Liver (tissue), 10 donors: ENCODE measurements at places on chromosomes 4 and X.

- no peak for DNase-seq
Observed at GRCh38 chr4:140163029-140163810, 9.2 kb upstream of the MAML3 start.

DNA sequence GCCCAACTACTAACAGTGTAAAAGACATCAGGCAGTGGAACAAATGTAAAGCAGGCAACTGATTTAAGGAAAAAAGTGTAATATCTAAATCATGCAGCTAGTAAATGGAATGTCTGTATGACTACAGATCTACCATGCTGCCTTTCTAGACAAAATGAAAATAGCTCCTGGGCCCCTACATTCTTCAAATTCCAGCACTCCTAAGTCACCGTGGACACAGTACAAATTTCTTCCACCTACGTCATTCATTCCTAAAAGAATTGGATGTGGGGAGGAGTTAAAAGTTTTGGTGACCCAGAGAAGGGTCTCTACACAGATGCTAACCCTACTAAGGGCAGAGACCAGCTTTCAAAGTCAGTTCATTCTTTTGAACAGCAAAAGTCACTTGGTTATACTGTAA lies 137.2 kb upstream of the ARHGEF9 start:
- no peak for DNase-seq

DNA sequence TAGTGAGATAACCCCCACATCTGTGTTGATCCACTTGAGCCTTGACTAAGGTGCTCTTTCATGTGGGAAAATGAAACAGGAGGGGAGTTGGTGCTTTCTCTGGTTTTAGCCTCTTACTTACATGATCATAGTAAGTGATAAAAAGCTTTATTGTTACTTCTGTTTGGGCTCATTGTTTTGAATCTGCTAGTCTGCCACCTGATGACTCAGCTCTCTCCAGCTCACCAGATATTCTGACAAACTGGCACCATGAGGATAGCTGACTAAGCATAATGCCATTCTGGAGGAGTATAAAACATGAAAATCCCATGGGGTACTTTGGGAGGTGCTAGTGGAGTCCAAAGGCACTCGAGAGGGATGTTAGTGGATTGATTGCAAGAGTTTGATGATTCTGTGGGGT lies 824.0 kb downstream of the RAPGEF2 start:
- DNase-seq: no peak

DNA sequence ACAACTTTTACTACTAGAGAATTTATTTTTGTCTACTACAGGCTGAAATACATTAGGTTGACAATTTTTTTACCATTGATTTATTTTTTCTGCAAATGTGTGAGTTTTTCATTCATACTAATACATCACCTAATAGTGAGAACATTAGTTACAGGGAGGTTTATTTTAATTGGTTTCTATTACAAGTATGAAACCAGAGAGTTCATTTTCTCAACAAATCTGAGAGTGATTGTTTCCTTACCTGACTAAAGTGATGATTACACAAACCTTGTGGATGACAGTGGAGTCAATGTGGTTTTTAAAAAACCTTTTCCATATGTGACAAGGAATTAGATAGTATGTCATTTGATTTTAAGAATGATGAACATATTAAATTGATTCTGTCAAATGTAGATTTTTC lies 227.4 kb downstream of the PALLD start:
- DNase-seq: no peak

- DNase-seq: no peak
Observed at GRCh38 chr4:11341337-11342043, 87.2 kb downstream of the HS3ST1 start.

DNA sequence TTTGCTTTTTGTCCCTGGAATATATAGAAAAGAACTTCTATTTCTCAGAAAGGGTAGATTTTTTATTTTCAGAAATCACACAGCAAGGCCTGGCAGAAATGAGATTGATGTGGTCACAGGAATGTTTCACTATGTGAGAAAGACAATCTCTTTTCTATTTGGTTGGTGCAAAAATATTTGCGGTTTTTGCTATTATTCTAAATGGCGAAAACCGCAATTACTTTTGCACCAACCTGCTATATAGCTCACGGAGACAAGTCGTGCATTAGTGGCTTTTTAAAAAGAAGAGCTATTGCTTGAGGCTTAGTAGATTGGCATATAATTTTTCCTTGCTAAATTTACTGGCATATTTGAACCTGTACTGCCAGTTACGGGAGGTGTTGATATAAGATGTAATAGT lies 100.4 kb downstream of the ITM2A start:
- no peak for DNase-seq

DNA sequence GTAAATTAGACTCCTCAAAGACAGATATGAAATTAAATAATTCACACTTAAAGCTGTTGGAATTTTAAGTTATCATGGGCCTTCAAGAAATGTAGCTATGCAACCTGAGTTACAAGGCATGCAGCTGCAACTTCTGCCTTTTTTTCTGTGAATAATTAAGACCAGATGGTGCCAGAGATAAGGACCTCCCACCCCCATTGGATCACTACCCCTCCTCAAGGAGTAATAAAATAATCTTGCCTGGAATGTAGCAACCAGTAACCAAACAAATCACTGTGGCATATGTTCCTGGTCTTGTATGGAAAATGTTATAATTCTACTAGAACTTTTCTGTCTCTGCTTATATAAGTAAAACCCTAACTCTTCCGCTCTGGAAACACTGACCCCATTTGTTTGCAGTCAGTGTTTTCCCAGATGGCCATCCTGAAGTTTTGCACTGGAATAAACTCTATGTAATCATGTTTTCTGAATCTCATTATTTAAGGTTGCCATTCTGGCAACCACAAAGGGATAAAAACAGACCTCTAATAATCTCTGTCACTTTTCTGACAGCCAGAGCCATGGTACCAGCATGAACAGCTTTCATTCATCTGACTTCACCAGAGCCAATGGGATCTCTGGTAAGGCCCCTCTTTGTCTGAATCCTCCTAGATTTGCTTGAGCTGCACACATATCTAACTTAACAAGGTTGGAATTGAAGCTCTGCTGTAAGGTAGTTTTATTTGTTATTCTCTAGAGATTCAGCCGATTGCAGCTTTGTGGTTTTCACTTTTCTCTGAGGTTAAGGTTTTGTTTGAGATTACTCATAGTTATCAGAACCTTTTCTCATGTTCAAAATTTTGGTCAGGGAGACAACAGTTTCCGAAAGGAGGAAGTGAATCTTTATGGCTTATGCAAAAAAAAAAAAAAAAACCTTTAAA lies 274.6 kb downstream of the NAF1 start:
- no peak for DNase-seq

- no peak for DNase-seq
Observed at GRCh38 chr4:2767046-2767704, 11.0 kb upstream of the TNIP2 start.

DNA sequence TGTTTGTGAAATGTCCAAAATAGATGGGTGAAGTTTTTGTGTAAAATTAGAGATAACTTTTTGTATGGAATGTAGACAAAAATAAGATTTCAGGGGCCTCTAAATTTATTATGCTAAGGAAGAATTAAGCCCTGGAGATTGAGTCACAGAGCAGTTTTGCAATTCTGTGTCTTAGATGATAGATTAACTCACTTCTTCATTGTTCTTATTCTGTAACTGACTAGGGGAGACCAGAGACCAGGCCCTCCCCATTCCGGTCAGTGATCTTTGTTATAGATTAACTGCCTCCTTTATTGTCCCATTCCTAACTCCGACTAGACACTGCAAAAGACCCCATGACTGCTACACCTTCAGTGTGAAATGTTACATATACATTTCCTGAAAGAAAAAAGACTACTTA lies 238.4 kb upstream of the TAPT1 start:
- DNase-seq: no peak

- DNase-seq: no peak
Observed at GRCh38 chrX:95878874-95879273, 805.8 kb upstream of the DIAPH2 start.

- no peak for DNase-seq
Observed at GRCh38 chr4:68359508-68359907, 9.6 kb upstream of the YTHDC1 start.

DNA sequence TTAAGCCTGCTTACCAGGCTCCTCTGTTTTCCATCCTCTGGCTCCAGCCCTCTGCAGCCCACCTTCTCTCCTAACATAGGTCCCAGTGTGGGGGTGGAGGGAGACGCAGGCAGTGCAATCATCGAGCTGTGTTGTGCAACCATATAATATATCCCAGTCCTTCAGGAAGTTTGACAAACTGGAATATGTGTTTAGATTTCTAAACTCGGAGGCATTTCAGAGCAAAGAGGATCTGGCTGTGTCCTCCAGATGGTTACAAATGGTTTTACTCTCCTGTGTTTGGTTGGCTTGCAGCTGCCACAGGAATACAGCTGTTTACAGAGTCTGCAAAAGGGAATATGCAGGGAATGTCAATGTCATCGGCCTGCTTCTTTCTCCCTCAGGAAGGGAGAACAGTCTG lies 195.3 kb upstream of the LNX1 start:
- no peak for DNase-seq

DNA sequence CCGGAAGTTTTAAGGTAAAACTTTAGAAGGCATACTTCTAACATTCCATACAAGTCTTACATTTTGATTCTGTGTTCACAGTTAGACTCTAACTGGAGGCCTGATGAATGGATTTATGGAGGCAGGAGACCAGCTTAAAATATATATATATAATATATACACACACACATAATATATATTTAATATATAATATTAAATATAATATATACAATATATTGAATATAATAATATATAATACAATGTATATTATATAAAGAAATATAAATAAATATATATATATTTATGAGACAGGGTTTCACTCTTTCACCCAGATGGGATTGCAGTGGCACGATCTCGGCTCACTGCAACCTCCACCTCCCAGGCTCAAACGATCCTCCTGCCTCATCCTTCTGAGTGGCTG lies 7.9 kb upstream of the CTSO start:
- DNase-seq: no peak

- DNase-seq: peak; percentile 61
Observed at GRCh38 chr4:110197529-110198042, 829 bp downstream of the ELOVL6 start.

DNA sequence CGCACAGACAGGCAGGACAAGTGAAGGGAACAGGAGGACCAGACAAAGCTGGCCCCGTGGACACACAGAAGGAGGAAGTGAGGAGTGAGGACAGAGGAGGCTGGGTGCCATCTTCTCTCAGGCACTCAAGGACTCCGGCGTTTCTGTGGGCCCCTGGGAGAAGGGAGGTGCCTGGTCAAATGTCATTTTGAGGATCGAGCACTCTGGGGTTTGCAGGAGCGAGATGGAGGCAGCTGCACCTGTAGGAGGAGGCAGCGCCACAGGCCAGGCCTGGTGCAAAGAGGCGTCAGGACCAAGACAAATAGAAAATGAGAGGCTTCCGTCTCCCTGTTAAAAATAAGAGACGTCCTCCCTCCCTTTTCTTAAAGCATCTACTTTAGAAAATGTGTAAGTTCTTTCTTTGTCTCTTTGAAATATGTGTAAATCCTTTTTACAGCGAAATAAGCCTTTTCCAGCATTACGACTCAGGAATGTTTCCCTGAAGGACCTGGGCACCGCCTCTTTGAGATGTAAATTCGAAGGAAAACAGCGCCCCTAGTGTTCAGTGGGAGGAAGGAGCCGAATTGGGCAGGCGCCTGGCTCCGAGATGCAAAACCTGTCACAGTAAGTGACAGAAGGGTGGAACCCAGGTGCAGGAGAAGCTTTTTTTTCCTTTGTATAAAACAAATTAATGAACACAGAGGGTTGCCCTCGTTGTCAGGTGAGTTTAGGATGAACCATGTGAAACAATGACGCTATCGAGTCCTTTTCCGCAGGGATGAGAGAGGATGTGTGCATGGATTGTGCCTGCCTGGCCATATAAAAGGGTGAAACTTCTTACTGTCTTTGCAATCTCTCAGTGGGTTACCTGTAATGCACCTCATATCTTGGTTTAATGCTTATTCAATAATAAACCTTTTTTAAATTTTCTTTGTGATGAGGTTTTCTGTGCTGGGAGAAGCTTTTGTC lies 1.4 kb upstream of the C4orf50 start:
- DNase-seq: no peak

GRCh38 chr4:154720618-154721267 lies 23.1 kb upstream of the LRAT start:
- DNase-seq: no peak

GRCh38 chrX:134602410-134602809 lies 55.9 kb downstream of the PLAC1 start:
- DNase-seq: no peak

GRCh38 chr4:127479031-127479622 lies 153.6 kb upstream of the INTU start:
- DNase-seq: no peak

- DNase-seq: no peak
Observed at GRCh38 chrX:152663086-152663485, 25.4 kb downstream of the GABRQ start.

DNA sequence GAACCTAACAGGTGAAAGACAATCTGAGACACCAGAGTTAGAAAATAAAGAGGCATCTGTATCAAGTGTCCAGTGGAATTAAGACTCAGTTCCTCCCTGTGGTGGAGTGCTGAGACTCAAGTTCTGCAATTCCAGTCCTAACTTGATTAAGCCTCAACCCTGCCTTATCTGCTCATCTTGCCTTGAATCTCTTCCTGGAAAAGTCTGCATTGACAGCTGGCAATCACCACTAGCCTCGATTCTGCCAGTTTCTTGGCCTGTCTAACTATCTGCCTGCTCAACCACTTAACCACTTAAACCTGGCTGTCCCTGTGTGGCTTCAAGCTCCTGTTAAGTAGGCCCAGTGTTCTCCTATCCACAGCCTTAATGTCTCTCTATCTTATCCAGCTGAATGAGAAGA lies 22.4 kb upstream of the NEIL3 start:
- no peak for DNase-seq

DNA sequence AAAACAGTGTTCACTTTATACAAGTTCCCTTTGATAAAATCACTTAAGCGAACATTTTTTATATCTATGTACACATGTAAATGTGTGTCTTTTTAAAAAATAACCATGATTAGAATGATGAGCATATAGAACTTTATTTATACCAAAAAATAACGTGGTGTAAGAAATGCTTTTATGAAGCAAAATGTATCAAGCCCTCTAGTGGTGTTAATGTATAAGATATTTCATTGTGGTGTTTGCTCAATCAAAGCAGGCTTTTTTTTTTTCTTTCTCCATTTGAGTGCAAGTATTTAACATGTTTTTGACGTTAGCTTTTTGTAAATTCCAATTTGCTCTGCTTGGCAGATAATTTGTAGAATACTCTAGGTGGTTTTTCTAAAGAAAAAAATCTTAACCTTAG lies 2092.4 kb upstream of the TENM3 start:
- no peak for DNase-seq

- DNase-seq: no peak
Observed at GRCh38 chr4:174157106-174157607, 126.3 kb downstream of the FBXO8 start.

DNA sequence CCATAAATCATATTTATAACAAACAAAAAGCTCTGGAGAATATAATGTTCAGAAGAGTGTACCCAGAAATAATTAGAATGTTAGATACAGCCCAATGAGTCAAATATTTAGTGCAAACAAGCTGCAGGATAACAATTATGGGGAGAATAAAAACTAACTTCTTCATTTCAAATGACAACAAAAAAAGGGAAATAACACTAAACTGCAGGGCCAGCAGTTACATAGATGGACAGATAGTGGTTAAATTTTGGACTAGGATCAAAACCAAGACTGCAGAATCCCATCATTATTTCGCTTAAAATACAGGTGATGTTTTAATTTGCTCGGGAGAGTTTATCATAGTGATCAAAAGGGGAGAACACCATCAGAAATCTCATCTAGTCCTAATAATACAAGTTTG lies 617 bp upstream of the GPR34 start:
- DNase-seq: no peak
